ENCODE measurements at places on chromosomes 3 and 15. TPM values are rescaled to one million over a fixed set of nuclear protein-coding genes. Genes with fewer than 3 reads are reported as not detected.

DNA sequence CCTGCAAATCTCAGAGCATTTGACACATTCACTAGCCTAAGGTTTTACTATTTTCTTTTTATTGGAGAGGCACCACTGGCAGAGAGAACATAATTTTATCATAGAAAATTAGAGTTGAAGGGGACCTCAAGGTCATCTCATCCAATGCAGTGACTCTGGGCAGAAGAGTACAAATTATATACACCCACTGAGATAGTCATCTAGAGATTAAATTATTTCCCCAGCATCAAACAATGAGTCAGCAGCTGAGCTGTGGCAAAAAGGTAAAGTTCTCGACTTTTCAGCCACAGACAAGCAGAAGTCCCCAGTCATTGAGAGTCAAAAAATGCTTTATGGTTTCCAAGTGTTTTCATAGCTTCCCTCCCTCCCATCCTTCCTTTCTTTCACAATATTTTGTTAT, 39.3 kb upstream of the SEMA6D start:
- DNase-seq = no peak

GRCh38 chr3:158111861-158112260, 2.0 kb downstream of the RSRC1 start:
- DNase-seq = no peak

DNA sequence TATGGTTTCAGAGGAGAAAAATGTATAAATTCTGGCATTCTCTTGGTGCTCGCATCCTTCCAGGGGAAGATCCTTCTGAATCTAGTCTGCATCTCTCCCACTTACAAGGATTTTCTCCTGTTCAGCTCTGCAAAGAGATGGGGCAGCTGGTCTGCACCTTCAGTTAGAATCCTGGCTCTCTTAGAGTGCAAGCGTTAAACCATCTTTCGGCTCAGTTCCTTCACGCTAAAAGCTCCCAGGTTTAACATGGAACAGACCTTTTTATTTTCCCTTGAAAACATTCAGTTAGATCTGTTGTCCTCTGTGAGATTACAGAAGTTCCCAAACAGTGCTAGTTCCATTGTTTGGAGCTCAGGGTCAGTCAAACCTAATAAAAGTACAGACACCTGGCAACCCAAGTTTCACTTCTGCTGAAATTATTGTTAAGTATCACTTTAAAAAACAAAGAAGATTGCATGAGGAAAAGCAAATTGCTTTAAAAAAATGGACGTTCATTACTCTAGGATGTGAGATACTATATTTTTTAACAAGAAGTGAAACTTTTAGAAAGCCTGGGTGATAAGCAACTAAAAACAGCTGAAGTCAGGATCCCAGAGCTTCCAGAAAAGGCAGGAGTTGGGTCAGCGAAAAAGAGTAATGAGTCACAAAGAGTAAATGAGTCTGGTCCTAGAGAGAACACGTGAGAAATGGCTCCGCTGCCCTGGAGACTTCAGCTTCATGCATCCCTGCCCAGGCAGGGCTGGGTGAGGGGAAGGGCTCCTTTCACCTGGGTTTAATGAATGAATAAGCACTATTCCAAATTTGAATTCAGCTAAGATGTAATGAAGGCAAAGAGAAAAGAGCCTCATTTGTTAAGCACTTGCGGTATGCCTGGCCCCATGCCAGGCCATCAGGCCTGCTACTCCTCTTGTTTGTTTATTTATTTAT, 63.3 kb downstream of the ABTB1 start:
- no peak for DNase-seq

DNA sequence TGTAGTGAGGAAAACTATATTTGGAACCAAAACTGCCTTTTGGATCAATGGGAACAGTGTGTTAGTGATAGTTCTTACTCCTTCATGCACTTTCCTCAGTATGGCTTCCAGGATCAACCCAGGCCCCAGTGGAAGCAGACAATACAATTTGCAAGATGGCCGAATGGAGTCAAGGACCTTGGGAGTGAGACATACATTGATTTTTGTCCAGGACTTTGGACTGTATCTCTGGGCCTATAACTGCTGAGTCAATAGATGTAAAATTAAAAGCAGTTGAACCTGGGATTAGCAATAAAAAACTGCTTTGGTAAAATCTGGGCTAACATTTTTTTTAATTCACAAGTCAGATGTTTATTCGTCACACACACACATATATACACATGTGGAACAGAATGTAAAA, 1.8 kb downstream of the ARRDC4 start:
- DNase-seq = no peak

DNA sequence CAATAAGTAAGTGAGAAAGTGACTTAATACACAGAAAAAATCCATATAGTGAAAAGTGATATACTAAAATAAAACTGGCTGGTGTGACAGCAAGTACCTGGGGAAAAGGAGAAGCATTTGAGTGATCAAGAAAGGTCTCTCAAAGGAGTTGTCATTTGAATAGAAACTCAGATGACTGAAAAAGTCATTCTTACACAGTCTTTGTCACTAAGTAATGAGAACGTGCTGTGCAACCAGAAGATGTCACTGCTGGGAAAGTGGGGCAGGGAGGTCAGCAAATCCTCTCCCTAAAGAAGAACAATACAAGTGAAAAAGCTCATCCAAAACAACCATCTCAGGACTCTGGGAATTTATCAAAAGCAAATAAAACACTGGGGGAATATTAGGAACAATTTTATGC, 317.5 kb upstream of the TRIM42 start:
- no peak for DNase-seq

- DNase-seq = no peak
Measured at GRCh38 chr3:183331498-183331897, 78.4 kb downstream of the B3GNT5 start.

- DNase-seq = peak; percentile 67
Measured at GRCh38 chr3:118772547-118773011, 262.1 kb downstream of the IGSF11 start.

GRCh38 chr3:115476472-115476871, 146.8 kb upstream of the GAP43 start:
- no peak for DNase-seq

DNA sequence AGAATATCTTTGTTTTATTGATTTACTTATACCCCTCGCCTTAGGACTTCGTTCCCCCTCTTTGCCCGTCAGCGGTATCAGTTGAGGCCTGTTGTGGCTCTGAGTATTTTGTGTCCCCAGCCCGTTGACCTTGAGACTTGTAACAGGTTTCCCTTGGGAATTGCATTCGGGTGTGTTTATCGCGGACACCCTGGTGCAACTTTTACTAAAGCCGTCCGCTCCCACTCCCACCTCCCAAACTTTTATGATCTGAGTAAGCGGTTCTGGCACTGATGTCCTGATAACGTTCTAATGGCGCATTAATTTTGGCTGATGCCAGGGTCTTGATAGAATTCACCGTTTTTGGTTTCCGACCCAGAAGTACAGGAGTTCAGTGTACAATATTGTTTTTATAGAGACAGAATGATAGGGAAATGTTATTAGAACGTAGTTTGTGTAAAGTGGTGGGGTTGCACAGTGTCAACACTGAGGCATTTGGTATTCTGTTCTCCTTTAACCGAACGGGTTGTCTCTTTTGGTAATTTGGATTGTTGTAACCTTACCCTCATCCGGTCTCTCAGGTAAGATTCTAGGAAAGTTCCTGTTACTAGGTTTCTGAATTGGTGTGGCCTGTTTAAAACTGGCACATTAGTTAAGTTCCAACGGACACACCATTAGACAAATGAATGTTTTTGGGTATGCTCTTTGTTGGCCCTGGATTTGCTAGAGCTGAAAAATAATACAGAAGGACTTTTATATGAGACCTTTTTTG, 47.8 kb downstream of the OIP5 start:
- no peak for DNase-seq

DNA sequence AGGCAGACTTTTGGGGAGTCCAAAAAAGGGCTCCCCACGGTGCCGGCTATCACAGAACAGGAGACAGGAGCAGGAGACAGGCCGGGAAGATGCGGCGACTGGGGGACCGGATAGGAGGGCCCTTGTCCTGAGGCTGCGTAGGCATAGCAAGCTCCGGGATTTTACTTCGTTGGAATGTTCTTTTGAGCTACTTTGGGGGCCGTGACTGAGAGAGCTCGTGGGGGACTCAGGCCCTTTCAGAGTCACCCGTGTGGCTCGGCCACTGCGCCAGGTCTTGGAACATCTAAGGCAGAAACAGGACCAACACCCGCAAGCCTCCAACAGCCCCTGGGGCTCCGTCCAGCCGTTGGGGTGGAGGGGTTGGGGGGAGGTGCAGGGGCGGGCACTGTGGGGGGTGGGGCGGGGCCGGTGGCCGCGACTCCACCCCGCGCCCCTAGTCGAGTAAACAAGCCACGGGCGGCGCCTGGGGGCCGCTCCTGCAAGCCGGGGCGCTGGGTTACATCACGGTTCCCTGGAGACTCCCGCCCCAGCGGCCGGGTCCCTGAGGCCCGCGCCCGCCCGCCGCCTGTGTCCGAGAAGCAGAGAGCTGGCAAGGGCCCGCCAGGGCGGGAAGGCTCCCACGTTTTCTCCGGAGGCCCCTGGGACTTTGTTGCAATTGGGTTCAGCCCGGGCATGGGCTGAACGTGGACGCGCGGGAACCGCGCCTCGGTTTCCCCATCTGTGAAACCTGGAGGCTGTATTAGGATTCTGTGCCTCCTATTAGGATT, 23.3 kb upstream of the C15orf39 start:
- DNase-seq = peak; percentile 79

GRCh38 chr3:170324962-170325361, 32.6 kb upstream of the SKIL start:
- DNase-seq = no peak

DNA sequence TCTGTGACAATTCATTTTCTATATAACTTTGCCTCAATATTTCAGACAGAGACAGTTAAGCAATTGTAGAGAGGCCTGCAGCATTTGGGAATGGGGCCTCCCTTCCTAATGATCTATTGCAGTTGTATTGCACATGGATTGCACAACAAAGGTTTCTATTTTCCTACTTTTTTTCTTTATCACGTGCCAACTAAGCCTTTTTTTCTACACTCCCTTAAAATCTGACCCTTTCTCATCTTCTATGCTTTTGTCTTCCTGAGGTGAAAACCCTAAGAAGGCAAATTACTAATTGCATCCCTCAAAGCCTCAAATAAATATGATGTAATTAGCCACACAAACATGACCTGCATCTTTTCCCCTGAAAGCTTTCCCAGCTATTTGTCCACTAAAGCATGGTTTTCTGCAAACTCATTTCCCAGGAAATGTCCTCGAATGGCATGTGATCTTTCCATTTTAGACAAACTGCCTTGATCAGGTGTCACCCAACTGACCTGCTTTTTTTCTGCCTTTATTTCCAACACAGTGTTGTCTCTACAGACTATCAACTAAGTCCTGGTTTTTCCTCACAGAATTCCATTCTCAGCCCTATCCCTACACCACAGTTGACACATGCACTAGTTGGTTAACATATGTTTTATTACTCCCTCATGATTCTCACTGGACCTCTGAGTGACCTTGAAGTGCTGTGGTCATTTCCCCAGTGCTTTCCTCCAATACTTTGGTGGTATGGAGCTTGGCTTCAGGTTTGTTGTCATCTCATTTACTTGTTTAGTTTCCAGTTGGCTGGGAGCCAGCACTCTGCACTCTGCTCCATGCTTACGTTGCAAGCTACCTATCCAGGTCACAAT, 31.9 kb upstream of the TSC22D2 start:
- no peak for DNase-seq

GRCh38 chr15:67918205-67918861, 78.5 kb upstream of the RNU6-1 start:
- DNase-seq = peak; percentile 57

GRCh38 chr15:45377609-45378148, 665 bp downstream of the GATM start:
- DNase-seq = peak; percentile 62

DNA sequence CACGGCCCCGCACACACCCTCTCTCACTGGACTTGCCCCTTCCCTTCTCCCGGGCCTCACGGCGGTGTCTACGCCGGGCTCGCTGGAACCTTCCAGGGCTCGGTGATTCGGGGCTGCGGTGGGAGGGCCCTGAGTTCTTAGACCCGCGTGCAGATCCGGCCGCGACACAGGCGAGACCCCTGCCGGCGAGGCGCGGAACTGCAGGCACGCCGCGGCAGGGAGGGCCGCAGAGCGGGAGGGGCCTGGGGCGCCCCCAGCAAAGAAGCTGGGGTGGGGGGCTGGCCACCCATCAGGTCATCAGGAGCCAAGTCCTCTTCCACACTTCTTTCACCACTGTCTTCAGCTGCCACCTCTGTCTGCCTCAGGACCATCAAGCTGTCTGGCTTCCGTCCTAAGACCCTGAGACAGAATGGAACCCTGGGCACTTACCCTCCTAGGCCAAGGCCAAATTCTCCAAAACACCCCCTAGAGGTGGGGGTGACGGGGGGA, 164.5 kb downstream of the XXYLT1 start:
- peak; percentile 90 for DNase-seq

GRCh38 chr3:181075098-181075497, 85.6 kb upstream of the DNAJC19 start:
- DNase-seq = peak; percentile 78

DNA sequence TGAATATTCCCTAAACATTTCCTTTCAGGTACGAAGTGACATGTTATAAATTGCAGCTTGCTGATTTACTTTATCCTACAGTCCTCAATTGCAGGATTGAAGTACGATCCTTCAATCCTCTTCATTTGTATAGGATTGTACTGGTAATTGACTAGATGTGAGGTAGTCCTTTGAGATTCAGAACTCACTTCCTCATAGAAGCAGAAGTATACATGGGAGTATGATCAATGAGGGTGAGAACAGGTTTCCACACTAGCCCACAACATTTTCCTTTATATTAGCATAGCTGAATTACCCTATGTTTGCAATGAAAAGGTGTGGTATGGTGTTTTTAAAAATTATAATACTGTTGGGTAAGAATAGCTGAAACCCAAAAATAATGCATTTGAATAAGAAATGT, 160.0 kb upstream of the UMPS start:
- DNase-seq = no peak

GRCh38 chr15:50432230-50432629, 8.0 kb downstream of the USP8 start:
- DNase-seq = no peak

- peak; percentile 43 for DNase-seq
Measured at GRCh38 chr15:70557521-70558258, 205.7 kb downstream of the UACA start.

GRCh38 chr3:190721330-190721729, 141.2 kb downstream of the GMNC start:
- DNase-seq = no peak

DNA sequence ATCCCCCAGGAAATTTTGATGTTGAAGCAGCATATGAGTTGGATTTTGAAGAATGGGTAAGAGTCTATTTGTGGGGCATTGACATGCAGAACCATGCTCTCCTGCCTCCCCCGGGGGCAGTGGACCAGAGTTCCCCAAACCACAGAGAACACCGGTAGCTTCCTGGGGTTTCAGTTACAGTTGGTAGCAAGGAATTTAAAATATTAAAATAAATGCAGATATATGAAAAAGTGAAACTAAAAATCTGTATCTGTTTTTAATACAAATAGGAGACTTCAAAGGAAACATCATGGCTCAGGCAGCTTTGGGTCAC, 37.4 kb downstream of the SLC9A9 start:
- no peak for DNase-seq

GPR15 gene
- total RNA-seq = not detected

VPS8 gene
- 70.0 TPM for total RNA-seq

TP63 gene
- total RNA-seq = 0.32 TPM

TGM5 gene
- not detected for total RNA-seq

KBTBD13 gene
- total RNA-seq = not detected

CFAP20DC gene
- total RNA-seq = 6.4 TPM

LRRC15 gene
- 0.11 TPM for total RNA-seq

DMXL2 gene
- total RNA-seq = 20.8 TPM

GOLGA6A gene
- total RNA-seq = 0.25 TPM

GOLGA6B gene
- not detected for total RNA-seq

GHRL gene
- total RNA-seq = 0.40 TPM

PLA1A gene
- total RNA-seq = 2.4 TPM

CP gene
- total RNA-seq = 0.59 TPM

Data from endodermal cell (in vitro differentiated cells).